ENCODE measurements at places on chromosomes 7 and 10.

DNA sequence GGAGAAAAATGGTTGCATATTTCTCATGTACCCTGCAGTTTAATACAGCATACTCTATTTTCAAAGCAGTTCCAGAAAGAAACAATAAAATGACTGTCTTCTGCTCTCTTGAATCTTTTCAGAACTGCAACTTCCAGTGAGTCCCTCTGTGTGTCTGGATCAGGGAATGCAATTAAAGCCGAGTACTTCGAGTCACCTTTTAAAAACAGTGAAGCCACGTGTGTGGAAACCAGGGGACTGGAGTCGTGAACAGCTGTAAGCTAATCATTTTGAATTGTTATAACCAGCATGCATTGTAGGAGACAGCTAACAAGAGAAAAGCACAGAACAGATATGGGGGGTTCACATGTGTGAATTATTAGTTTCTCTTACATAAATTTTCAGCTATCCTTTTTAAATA, 109.1 kb downstream of the CPED1 start:
- H3K36me3 ChIP-seq: no peaks in the 10 kb centered on the region
- no peak overlapping the region for H3K27ac ChIP-seq
- DNase-seq: no peak
- no peak overlapping the region for H3K4me3 ChIP-seq

- H3K27ac ChIP-seq: no peak overlapping the region
- H3K27me3 ChIP-seq: no peaks in the 10 kb centered on the region
- DNase-seq: peak; percentile 74
Measured at GRCh38 chr7:117119192-117119924, 166.1 kb downstream of the ST7 start.

DNA sequence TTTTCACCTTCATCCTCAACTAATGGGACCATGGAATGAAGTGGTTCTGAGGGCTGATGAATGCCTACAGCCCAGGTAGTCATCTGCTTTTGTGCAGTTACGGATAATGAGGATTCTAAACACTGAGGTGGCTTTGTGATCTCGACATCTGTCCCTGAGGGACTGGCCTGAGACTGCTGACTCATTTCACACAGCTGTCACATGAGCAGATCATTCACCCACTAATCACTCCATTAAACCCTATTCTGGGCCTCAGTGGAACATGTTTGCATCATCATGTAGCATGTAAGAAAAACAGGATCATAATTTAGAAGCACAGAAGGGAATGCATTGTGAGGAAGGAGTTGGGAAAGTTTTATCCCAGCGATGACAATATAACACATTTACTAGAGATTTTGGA, 79.4 kb upstream of the FEZF1 start:
- no peak for DNase-seq
- no peaks in the 10 kb centered on the region for H3K36me3 ChIP-seq
- no peak overlapping the region for H3K27ac ChIP-seq
- no peaks in the 10 kb centered on the region for H3K4me1 ChIP-seq
- no peak overlapping the region for H3K4me3 ChIP-seq

DNA sequence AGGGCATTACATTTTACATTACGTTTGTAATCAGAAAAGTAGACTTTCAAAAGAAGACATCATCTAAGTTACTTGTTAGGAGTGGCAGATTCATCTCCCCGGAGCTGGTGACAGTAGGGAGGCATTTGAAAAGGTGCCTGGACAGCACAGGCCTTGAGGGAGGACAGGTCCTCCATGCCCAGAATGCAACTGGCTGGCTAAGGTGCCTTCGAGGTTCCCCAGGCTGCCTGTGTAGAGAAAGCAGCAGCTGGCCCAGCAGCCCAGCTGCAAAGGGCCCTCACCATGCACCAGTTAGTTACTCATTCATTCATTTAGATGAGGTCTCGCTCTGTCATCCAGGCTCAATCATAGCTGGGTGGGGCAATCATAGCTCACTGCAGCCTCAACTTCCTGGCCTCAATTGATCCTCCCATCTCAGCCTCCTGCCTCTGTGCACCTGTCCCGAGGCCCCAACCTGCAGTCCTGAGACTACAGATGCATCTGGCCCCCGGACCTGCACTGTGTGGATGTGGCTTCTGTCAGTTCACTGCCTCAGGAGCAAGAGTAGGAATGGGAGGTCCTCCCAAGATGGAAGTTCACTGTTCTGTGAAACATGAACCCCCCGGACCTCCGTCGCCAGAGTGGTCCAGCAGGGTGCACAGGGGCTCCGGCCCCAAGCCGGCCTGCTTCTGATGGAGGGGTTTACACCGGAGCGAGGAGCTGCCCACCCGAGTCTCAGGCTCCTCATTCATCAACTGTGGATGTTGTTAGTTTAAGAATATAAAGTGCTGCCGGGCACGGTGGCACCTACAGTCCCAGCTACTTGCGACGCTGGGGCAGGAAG, 36.6 kb downstream of the PRKAG2 start:
- peak overlapping the region; percentile 59 for H3K27ac ChIP-seq
- no peak overlapping the region for H3K4me3 ChIP-seq
- DNase-seq: no peak

GRCh38 chr10:4255751-4256150, 470.7 kb upstream of the KLF6 start:
- H3K4me3 ChIP-seq: no peak overlapping the region
- H3K36me3 ChIP-seq: no peaks in the 10 kb centered on the region
- no peaks in the 10 kb centered on the region for H3K27me3 ChIP-seq

- peaks cover 75% of the 10 kb centered on the region for H3K4me1 ChIP-seq
- no peak overlapping the region for H3K4me3 ChIP-seq
- no peaks in the 10 kb centered on the region for H3K27me3 ChIP-seq
Measured at GRCh38 chr10:32341596-32341995, 5.4 kb downstream of the EPC1 start.

DNA sequence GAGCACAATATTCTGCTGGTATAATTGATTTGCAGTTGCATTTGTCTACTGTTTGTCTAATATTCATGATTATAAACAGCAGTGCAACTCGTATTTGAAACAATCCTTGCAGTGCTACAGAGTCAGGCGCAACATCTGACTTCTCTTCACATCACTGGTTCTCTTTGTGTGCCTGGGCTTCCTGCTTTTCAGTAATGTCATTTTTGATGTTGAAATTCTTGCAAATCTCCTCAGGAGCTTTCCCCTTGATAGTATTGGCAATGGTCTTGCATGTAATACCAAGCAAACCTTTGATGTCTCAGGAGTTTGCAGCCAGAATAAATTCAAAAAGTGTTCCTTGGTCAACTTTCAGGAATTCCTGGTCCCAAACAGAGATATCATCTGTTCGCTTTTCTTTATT, 20.2 kb downstream of the HPS6 start:
- no peaks in the 10 kb centered on the region for H3K36me3 ChIP-seq
- H3K4me1 ChIP-seq: no peaks in the 10 kb centered on the region
- no peak for DNase-seq
- no peak overlapping the region for H3K4me3 ChIP-seq
- H3K27ac ChIP-seq: no peak overlapping the region

- DNase-seq: no peak
- H3K27ac ChIP-seq: no peak overlapping the region
- no peaks in the 10 kb centered on the region for H3K4me1 ChIP-seq
- no peaks in the 10 kb centered on the region for H3K36me3 ChIP-seq
Measured at GRCh38 chr7:138663725-138664710, 37.1 kb downstream of the SVOPL start.

- no peaks in the 10 kb centered on the region for H3K36me3 ChIP-seq
- no peak overlapping the region for H3K27ac ChIP-seq
- H3K4me1 ChIP-seq: no peaks in the 10 kb centered on the region
Measured at GRCh38 chr7:25383402-25383801, 155.1 kb upstream of the NPVF start.

DNA sequence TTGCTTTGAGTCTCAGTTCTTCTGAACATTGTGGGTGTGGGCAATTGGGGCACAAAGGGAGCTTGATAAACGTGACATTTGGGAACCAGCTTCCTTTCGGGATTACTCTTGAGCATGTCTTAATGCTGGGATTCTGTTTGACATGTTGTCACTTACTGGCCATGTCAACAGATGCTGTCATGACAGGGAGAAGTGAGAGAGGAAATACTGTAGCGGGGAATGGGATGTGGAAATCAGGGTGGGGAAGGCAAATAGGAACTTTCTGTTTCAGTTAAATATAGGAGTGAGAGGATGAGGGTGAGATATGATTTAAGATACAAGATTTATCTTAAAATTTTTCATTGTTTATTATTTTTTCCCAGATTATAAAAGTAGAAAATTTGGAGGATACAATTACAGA, 83.9 kb downstream of the SEC23IP start:
- no peaks in the 10 kb centered on the region for H3K27me3 ChIP-seq
- no peaks in the 10 kb centered on the region for H3K36me3 ChIP-seq
- H3K27ac ChIP-seq: no peak overlapping the region
- no peak for DNase-seq

- H3K27me3 ChIP-seq: no peaks in the 10 kb centered on the region
- no peaks in the 10 kb centered on the region for H3K36me3 ChIP-seq
- no peak overlapping the region for H3K27ac ChIP-seq
- no peaks in the 10 kb centered on the region for H3K4me1 ChIP-seq
- H3K4me3 ChIP-seq: no peak overlapping the region
Measured at GRCh38 chr10:32582946-32583345, 137.0 kb downstream of the CCDC7 start.

DNA sequence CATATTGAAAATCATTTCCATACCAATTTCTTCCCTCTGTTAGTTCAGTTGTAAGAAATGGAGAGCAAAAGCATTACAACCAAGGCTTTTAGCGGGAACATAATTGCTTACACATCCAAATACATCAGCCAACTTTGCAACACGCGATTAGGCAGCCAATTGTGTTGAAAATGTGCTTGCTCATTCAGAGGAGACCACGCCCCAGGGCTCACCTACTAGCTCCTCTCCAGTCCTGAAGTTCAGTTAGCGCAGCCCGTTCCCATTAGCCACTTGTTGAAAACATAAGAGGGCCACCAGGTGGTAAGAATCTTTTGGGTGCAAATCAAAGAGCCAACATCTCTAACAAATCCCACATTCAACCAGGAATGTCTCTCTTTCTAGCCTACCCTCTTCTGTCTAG, 213.2 kb upstream of the MDFIC start:
- DNase-seq: no peak
- no peak overlapping the region for H3K27ac ChIP-seq
- no peaks in the 10 kb centered on the region for H3K36me3 ChIP-seq
- H3K4me3 ChIP-seq: no peak overlapping the region

DNA sequence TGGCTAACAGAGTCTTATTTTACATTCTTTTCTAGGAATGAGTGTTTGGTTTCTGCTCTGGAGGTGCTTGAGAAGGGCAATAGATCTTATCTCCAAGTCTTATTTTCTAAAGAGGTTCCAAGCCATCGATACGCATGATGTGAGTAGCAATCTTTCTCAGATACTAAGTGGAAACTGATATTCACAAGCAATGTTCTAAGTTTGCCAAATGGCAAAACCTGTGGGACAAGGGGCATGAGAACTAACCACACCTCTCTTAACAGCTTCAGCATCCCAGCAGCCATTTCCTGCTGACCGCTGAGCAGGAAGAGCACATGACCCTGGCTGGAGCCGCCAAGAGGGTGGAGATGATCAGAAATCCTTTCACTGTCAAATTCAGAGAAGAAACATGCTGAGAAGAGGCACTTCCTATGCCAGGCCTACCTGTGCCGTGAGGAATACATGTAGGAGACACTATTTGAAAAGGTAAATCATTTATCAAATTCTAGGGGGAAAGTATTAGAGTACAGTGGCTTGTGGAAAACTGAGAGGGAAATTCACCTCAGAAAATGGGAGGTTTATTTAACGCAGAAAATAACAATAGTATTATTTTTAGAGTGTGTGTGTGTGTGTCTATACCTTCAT, 35.2 kb downstream of the CCDC71L start:
- no peaks in the 10 kb centered on the region for H3K36me3 ChIP-seq
- H3K4me1 ChIP-seq: no peaks in the 10 kb centered on the region
- DNase-seq: no peak
- H3K27me3 ChIP-seq: no peaks in the 10 kb centered on the region
- no peak overlapping the region for H3K4me3 ChIP-seq

DNA sequence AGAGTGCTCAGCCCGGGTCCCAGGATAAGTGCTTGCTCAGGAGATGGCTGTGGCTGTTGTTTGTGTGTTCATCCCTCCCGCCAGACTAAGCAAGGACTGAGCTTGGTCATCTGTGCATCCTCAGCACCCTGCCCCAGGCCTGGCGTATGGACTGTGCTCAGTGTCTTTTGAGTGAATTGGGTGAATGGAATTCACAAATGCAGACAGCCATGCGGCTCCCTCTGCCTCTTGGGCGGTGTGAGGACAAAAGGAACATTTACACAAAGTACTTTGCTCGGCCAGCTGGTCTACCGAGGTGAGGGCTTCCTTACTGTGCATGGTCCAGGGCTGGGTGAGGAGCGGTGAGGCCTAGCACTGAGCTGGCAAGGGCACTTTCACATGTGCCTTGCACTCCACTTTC, 120.2 kb downstream of the CDH23 start:
- no peak for DNase-seq

DNA sequence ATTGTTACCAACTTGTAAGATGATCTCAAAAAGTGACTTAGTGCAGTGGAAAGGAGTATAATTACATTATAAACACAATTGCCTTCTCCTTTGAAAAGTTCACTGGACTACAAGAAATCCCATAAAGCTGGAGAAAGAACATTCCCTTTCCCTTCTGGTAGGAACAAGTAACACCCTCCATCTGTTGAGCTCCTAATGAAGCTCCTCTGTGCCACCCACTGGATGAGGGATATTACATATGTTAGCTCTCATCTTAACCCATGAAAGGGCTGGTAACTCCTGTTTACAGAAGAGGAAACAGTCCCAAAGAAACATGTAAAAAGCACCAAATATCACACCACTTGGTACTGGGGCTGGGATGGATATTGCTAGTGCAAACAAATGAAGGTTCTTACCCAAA, 8.1 kb downstream of the PGAM1 start:
- no peak overlapping the region for H3K27ac ChIP-seq
- peaks cover 10% of the 10 kb centered on the region for H3K36me3 ChIP-seq

- no peak overlapping the region for H3K27ac ChIP-seq
- no peak overlapping the region for H3K4me3 ChIP-seq
Measured at GRCh38 chr10:94006591-94007550, 13.1 kb downstream of the PLCE1 start.

GRCh38 chr10:107442035-107442505, 277.6 kb upstream of the SORCS1 start:
- no peak for DNase-seq
- no peaks in the 10 kb centered on the region for H3K36me3 ChIP-seq
- no peak overlapping the region for H3K4me3 ChIP-seq
- H3K27ac ChIP-seq: no peak overlapping the region
- H3K27me3 ChIP-seq: no peaks in the 10 kb centered on the region

GRCh38 chr7:143519411-143520131, 41.9 kb downstream of the TAS2R41 start:
- H3K4me3 ChIP-seq: no peak overlapping the region
- no peak for DNase-seq
- H3K4me1 ChIP-seq: no peaks in the 10 kb centered on the region
- no peak overlapping the region for H3K27ac ChIP-seq

GRCh38 chr7:134899729-134900128, 86.6 kb upstream of the AGBL3 start:
- H3K4me3 ChIP-seq: no peak overlapping the region
- H3K36me3 ChIP-seq: no peaks in the 10 kb centered on the region
- H3K27ac ChIP-seq: no peak overlapping the region
- peaks cover 3% of the 10 kb centered on the region for H3K4me1 ChIP-seq
- no peak for DNase-seq

All from B cell (primary cell).